ENCODE measurements at places on chromosomes 13 and 19. TPM values are rescaled to one million over a fixed set of nuclear protein-coding genes. Genes with fewer than 3 reads are reported as not detected.

The NAPSA gene
- 10.4 TPM for total RNA-seq

The NR2C2AP gene
- 28.0 TPM for total RNA-seq

The CABP5 gene
- not detected for total RNA-seq

The ZNF486 gene
- total RNA-seq = 4.4 TPM

The ADAMTSL5 gene
- 2.5 TPM for total RNA-seq

The FFAR3 gene
- 0.25 TPM for total RNA-seq

The DACH1 gene
- total RNA-seq = not detected

The TFPT gene
- total RNA-seq = 39.3 TPM

The LIPE gene
- 26.9 TPM for total RNA-seq

The RB1 gene
- 33.1 TPM for total RNA-seq

The LILRB3 gene
- 5.0 TPM for total RNA-seq

The LRCH1 gene
- total RNA-seq = 23.7 TPM

The DCLK1 gene
- not detected for total RNA-seq

The DOHH gene
- 16.9 TPM for total RNA-seq

The IGSF23 gene
- total RNA-seq = not detected

The GPC6 gene
- not detected for total RNA-seq

The CYP4F11 gene
- total RNA-seq = not detected

The FGF22 gene
- total RNA-seq = not detected

The ZNF90 gene
- total RNA-seq = 4.1 TPM

The CKM gene
- not detected for total RNA-seq

The CPB2 gene
- total RNA-seq = not detected

The PCID2 gene
- 71.4 TPM for total RNA-seq

The SHC2 gene
- not detected for total RNA-seq

The PSG2 gene
- not detected for total RNA-seq

The MTUS2 gene
- not detected for total RNA-seq

The GJB6 gene
- total RNA-seq = 0.96 TPM

The FLT3LG gene
- 319 TPM for total RNA-seq

The RASL11A gene
- total RNA-seq = 3.0 TPM

The ZNF285 gene
- total RNA-seq = not detected

The N4BP2L1 gene
- 22.2 TPM for total RNA-seq

The UHRF1 gene
- 97.2 TPM for total RNA-seq

The COL4A1 gene
- total RNA-seq = 0.34 TPM

The ZNF836 gene
- total RNA-seq = 17.5 TPM

The AP1M2 gene
- total RNA-seq = not detected

The HS6ST3 gene
- not detected for total RNA-seq

The MYO1F gene
- 438 TPM for total RNA-seq

The NLRP4 gene
- not detected for total RNA-seq

The C5AR1 gene
- total RNA-seq = 2.2 TPM

The SGTA gene
- total RNA-seq = 52.2 TPM

The EDNRB gene
- not detected for total RNA-seq

The PEAK3 gene
- total RNA-seq = 1.2 TPM

The C13orf42 gene
- not detected for total RNA-seq

The IL17D gene
- not detected for total RNA-seq

The TEX26 gene
- total RNA-seq = not detected

The KIR3DL2 gene
- 0.96 TPM for total RNA-seq

The DCT gene
- total RNA-seq = 0.61 TPM

The KIR2DL4 gene
- not detected for total RNA-seq

The TSKS gene
- 4.0 TPM for total RNA-seq

Data from T-helper 1 cell treated with Interleukin-12 subunit alpha and Interleukin-12 subunit beta and Interleukin-4 antibody, amounts not matched to agents 30 ng/mL and 1 ng/mL, for 36 hours (primary cell).